COR-L47 (cell line): ENCODE measurements at places on chromosomes 6 and 20.
A peak's percentile ranks its signal among the peaks of the same experiment; 100 is the strongest.

DNA sequence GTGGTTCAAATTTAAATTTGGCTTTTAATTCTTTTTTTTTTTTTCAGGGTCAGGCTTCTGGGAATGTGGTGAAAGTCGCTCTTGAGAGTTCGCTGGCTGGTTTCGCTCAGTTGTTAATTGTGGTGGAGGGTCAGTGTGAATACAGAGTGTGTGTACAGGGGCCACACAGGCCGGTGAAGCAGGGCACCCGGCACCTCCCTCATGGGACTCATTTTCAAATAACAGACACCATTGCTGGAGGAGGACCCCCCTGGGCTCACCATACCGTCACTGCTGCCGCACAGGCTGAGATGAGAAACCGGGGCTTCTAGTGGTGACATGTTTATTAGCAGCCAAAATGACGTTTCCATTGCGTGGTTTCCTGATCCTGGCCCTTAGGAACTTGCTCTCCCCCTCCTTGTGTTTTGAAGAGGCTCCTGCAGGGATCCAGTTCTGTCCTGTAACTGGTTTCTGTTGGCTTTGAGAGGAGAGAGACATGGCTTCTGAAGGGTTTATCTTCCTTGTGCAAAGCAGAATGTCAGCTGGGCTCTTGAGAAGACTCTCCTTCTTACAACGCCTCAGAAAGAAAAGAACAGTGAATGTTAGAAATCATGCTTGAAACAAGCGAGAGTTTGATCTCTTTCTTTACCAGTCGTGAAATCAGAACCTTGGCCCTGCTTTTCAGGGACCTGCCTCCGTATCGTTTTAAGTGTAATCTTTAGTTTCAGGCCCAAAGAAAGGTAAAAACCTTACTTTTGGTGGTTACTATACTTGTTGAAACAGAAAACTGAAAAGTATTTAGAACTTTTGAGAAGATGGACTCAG lies 37.8 kb downstream of the DUSP22 start:
- DNase-seq = no peak

GRCh38 chr6:155454008-155454407 lies 1.6 kb downstream of the NOX3 start:
- DNase-seq = no peak

DNA sequence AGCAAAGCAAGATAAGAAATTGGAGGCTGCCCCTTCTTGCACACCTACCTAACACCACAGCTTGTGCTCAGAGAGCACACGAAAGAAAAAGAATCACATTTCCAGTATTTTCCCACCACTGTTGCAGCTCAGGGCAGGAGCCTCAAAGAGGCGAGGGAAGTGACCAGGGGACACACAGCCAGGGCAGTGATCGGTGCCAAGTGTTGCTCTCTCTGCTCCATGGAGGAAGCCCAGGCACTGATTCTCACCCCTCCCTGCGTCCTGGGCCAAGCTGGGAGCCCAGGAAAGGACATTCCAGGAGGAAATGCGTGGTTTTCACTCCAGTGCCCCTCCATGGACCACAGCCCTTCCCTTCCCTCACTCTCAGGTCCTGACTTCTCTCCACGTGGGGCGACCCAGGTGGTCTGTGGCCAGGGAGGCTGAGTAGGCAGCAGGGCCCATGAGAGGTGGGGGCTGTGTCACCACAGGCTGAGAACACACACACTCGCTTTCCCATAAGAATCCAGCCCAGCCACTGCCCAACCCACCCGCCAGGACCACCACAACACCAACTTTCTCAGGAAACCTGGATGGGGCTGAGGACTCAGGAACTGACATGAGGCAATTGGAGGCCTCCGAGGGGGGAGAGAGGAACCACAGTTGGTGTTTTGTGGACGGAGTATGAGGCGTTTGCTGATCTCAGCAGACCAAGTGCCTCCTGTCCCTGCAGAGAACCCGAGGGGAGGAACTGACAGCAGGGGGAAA lies 81.7 kb upstream of the MAFB start:
- no peak for DNase-seq

DNA sequence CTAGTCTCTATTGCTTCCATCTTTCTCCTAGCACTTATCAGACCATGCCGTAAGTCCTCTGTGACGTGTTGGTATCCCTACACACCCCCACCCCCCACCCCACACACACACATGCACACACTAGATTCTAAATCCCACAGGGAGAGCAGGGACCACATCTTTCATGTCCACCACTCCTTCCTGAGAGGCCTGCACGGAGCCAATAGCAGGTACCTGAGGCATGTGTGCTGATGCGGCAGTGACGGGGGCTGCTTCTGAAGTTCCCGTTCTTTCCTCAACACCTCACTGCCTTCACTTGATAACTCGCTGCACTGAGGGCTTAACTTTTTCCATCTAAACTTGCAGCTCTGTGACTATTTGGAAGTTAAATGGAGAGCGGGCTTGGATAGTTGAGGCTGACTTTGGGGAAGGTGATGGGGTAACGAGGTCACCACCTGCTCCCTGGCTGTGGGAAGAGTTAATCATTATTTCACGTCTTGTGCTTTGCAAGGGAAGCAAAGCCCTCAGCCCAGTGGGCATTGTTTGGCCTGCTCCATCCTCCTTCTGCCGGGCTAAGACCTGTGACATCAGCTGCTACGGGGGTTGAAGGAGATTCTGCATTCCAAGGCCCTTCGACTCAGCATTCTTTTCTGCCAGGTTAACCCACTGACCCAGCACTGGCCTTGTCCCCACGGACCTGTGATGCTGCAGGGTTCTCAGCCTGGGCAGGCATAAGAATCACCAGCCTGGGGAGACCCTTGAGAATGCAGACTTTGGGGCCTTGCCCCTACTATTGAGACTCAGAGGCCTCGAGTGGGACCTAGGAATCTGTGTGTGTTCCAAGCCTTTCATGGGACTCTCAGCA lies 187.8 kb downstream of the ANKRD60 start:
- no peak for DNase-seq

- DNase-seq = no peak
These were observed 48.0 kb upstream of the NOP56 start for GRCh38 chr20:2604506-2604835.

DNA sequence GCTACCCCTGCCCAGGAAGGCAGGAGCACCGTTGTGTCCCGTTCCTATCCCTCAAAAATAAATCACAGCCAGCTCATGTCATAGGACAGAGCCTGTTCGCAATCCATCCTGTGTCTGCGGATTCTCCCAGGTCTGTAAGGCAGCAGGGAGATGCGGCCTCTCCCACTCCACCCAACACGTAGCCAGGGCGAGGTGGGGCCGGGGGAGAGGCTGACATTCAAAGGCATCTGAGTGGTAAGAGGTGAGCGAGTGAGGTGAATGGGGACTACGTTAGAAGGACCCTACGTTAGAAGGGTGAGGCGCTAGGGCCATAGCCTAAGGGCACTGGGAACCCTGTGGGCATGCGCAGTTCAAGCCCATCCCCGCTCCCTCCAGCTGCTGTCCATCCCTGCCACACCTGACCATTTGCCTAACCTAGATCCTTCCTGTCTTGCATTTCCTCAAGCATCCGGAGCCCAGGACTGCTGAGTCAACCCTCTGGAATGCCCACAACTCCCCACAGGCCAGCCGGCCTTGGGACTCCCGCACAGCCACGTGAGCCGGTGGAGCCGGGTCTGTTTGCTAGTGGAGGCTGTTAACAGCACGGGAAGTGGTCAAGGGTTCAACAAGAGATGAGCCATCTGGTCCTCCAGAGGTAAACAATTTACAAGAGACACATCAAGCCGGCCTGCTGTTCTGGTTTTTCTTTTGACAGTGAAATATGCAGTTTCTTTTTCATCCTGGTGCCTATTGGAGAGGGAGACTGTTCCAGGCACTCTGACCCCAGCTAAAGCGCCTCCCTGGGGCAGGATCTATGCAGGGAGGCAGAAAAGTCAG lies 45.9 kb downstream of the RIPOR3 start:
- no peak for DNase-seq

DNA sequence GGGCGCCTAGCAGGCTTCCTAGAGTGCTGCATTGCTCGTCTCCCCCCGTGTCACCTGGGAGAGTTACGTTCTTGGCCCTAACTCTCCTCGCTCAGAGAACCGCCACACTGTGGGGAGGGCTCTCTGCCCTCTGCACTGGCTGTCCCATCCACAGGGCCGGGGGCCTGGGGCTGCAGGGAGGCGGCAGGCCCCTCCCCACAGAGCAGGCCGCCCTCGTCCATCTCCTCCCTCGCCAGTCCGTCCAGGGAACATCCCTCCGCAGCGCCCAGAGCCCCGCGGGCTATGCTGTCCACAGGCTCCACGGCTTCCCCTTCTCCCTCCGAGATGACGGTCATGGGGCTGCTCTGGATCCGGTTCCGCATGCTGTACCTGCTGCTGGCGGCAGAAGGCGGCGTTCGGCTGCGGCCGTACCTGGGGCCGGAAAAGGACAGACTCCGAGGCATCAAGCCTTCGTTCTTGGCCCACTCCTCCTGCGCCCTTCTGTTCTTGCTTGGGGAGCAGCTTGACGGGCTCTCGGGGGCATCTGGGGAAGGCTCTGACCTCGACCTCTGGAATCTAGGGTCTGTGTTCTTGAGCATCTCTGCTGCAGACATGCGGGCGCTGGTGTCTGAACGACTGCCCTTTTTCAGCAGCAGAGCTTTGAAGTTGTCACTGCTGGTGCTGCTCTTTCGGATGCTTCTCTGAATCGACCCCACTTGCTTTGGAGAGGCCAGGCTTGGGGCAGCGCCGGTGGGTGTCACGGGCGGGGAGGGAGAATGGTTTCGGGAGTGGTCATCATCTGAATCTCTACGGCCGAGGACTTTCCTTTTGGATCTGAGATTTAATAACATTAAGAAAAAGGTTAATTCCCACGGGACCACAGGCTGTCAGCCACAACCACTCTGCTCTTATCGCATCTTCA lies 20.2 kb downstream of the HEBP2 start:
- DNase-seq = no peak

- DNase-seq = no peak
These were observed 24.4 kb upstream of the ID1 start for GRCh38 chr20:31580706-31581105.

DNA sequence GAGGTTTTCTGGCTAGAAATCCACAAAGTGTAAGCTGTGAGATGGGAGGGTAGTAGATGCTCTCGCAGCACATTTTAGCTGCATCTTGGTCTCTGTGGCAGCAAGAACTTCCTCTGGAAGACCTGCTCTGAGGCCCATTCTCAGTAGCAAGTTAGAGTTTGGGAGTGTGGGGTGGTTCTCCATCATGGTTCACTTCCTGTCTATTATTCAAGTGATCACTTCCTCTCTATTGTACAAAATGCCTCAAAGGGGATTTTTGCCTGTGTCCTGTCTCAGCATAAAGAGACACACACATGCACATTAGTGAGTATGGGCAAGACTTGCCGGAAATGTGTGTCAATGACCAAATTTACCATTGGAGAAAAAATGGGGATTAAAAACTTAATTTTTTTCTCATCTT lies 42.5 kb downstream of the LYRM2 start:
- no peak for DNase-seq

- no peak for DNase-seq
These were observed 156.4 kb downstream of the ASCC3 start for GRCh38 chr6:100724696-100725095.

DNA sequence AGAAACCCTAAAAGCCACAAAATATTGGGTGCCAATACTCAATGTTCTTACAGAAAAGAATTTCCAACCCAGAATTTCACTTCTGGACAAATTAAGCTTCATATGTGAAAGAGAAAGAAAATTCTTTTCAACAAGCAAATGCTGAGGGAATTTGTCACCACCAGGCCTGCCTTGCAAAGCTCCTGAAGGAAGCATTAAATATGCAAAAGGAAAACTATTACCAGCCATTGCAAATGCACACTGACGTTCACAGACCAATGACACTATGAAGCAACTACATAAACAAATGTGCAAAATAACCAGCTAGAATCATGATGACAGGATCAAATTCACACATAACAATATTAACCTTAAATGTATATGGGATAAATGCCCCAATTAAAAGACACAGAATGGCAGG lies 187.9 kb upstream of the BTBD3 start:
- DNase-seq = no peak

GRCh38 chr20:9668381-9668780 lies 154.0 kb downstream of the LAMP5 start:
- DNase-seq = no peak

DNA sequence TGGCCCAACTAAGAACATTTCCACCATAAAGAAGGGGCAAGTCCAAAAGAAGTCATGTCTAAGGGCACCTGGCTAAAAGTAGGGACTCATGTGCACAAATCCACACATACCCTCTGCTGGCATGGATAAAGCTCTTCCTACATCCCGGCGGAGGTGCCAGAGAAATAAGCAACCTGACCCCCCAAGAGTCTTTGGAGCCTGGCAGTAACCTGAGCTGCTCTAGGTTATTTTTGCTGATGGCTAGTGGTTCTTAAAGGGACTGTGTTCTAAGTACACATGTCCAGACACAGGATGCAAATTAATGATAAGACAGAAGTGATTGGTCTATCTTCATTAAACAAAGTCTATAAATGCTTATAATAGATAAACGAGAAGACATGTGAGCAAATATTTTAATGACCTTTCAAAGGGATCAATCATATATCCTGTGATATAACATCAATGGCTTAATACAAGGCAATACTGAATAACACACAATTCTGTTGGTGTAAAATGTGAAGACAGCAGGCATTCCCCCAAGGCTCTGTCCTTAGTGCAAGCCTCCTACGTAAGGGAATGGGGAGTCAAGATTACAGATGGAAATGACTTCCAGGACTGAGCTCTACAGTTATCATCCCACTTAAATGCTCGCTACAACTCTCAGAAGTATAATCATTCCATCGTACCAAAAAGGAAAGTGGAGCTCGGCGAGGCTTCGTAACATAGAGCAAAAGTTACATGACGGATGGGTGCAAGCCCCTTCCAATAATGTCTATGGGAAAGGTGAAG lies 52.5 kb downstream of the HIVEP2 start:
- no peak for DNase-seq

DNA sequence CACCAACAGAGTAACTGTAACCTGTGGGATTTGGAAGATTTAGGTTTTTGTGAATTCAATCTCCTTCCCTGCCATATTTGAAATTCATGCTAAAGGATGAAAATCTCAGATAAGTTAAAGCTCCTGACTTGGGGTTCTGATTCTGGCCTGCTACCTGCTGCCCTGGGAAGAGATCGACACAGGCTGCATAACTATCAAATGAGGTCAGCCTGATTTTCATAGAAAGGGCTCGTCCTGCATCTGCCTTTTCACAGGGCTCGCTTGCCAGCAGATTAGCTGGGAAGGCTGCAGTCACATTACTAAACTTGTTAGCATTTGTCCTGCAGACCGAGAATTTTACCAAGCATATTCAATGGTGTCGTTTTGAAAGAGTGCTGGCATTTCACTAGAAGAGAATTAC lies 14.6 kb downstream of the GCLC start:
- no peak for DNase-seq

- DNase-seq = no peak
These were observed 205.9 kb downstream of the JARID2 start for GRCh38 chr6:15451738-15452137.

GRCh38 chr6:99432877-99433276 lies 7.8 kb upstream of the PNISR start:
- DNase-seq = no peak

DNA sequence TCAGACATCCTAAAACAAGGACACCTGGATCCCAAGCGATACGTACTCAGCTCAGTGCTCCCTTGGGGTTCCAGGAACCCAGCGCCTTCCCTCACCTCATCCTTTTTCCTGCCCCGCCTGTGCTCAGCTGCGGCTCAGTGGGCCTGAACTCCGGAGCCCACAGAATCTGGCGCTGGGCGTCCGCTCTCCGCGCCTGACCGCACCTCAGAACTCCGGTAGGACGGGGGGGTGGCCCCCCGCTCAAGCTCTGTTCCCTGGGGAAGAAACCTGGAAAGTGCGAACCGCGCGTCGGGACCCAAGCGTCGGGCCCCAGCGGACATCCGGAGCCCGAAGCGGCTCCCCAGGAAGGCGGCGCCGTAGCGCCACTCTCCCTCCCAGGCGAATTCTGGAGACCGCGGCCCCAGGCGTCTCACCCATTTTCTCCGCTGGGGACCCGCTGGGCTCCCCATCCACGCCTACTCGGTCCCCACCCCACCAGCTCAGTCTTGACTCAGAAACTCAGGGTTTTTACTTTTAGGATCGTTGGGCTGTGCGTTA lies 336 bp upstream of the LY6G5C start:
- DNase-seq = peak; percentile 60
